A673 (cell line): ENCODE measurements at places on chromosomes 3 and 15.

DNA sequence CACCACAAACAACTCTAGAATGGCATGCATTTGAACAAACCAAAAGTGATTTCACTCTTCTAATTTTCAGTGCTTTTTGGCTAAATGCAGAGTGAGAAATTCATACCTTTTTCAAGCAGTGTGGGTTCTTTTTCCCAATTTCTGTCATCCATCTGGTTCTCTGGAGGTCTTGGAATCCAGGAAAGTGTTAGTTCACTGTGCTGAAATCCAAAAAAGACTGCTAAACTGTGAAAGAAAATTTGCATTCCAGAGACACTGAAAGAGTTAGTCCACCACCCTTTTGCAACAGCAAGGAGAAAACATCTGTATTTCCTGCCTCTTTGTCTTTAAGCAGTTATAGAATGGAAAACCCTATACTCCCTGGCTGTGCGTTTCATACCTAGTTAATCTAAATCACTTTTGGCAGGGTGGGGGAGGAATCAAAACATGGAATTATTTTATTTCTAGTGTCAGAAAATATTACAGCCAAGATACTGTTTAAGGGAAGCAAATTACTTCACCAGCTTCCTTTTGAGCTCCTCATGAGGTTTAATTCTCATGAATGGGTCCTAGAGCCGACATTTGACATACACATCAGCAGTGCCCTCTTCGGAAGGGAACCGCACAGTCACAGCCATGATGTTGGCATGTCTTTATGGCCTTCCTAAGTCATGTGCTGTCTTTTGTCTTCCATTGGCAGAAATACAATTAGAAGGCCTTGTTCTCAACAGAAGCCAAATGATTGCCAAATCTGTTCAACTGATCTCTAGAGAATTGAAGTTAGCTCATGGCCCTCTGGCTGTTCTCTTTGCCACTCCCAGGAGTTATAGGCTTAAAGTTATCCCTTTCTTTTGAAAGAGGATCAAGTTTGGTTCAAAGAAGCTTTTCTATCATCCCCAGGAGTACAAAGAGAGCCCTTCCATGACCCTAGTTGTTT, 317.7 kb upstream of the TPRG1 start:
- peak; percentile 61 for DNase-seq

- no peak for DNase-seq
Observed at GRCh38 chr3:125401402-125401801, 26.3 kb upstream of the ZNF148 start.

DNA sequence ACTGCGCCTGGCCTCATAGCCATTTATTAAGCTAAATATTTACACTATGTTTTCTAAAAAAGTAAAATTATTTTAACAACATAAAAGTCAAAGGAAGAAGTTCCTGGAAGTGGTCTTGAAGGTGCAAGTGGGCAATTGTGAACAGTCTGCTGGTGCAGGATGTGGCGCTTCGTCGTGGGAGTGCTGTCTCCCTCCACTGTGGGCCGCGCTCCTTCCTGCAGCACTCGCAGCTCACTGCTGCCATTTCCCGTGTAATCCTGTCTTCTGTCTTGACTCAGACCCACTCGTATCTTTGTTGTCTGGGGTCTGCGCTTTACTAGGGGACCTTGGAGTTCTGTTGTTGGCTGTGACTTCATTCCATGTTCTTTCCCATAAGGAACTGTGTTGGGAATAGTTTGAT, 56.3 kb downstream of the APBA2 start:
- no peak for DNase-seq

DNA sequence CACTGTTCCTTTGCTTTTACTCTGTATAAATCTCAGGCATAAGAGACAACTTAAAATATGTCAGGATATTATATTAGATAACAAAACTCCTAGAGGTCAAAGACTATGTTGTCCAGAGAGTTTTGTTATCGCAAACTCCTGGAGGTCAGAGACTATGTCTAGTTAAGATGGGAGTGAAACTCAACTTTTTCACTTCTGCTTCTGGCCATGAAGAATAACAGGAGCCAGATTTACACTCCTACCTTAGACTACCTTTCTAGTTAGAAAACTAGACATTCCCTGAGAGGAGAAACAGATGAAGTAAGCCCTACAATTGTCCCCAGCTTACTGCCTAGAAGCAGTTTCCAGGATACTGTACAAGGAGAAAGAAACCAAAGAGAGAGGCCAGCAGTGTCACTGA, 255.4 kb upstream of the UBE2E1 start:
- DNase-seq, result no peak

GRCh38 chr3:49257187-49257586, 19.8 kb downstream of the C3orf62 start:
- no peak for DNase-seq

DNA sequence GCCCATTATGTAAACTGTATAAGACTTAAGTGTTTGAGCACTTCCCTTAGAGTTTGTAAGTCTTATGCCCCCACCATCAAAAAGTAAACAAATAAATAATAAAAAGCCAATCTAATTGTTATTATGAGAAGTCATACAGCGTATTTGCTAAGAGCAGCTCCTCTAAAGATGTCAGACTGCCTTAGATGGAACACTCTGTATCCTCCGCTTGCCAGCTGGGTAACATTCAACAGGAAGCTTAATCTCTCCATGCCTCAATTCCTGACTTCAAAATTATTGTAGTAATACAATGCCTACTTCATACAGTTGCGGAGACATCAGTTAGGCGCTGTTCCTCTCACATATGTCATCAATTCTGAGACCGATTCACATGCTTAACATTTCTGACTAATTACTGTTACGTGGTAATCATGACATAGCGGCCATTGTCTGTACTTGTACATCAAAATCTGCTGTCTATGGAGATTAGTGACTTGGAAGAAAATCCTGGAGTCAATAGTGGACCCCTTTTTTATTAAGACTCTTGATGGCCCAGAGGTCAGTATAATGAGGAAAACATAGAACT, 417.7 kb downstream of the LPP start:
- DNase-seq, result no peak

DNA sequence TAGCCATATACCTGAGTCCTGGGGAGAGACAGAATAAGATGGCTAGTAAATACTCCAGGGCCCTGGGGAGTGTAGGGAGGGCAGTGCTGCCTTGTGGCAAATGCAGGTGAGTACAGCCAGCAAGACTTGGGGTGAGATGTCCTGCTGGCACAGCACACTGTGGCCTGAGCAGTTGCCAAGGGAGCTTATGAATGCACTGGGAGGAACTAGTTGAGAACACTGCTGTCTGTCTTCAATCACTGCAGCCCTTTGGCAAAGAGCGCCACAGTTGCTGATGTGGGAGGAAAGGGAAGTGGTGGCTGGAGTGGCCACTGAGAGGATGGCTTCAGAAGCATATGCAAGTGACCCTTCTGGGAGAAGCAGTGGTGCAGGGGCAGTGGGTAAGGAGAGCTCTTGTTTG, 264.6 kb downstream of the RORA start:
- no peak for DNase-seq

DNA sequence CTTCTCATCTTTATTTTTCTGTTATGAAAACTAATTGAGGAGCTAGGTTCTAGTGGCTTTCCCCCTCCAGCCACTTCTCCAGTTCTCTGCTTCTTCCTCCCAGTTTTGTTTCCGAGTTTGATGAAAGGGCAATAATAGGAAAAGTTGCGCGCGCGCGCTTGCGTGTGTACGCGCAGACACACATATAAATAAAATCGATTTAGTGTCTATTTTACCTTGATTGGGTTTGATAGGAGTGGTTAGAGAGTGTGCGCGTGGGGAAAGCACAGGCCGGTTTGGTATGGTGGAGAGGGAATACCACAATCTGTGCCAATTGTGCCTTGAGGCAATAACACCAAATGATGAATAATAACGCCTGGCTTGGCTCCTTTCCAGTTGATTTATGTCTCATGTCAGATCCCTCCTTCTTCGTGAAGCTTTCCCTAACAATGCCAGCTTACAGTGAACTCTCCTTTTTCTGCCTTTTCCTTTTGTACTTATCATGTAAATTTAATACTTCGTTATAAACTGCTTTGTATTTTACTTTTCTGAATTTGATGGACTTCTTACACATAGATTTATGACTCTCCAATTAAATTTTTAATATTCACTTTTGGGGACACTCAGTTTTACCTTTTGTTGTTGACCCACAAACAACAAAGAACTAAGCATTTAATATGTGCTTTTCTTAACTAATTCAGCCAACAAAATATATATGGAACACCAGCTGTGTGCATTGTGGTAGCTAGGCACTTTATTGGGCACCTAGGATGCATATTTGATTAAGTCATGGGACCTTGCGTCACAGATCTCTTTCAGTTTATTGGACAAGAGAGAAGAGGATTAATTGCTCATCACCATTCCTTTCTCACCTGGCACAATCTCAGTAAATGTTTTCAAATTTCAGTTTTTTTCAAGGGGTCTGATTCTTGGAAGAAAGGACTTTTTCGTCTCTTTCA, 1.7 kb downstream of the TIPARP start:
- DNase-seq, result peak; percentile 89

- DNase-seq, result no peak
Observed at GRCh38 chr15:23437673-23438072, 9.4 kb downstream of the GOLGA6L2 start.

DNA sequence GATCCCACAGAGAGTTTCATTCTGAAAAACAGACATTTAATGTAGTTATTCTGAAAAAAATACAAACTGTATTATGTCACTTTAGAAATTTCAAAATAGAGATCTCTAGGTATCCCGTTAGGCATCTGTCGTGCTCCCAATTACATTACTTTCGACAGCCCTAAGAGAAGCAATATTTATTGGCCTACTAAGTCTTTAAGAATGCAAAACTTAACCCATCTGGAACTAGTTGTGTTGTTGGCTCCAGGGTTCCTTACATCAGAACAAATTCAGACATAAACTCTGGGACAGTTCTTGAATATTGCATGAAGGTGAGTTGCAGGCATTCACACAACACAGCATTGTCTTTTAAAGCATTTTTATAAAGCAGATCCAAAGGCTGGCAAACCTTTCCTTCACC, 498.4 kb downstream of the FHIT start:
- DNase-seq, result no peak

- peak; percentile 55 for DNase-seq
Observed at GRCh38 chr3:31550452-31551251, 17.9 kb downstream of the STT3B start.

DNA sequence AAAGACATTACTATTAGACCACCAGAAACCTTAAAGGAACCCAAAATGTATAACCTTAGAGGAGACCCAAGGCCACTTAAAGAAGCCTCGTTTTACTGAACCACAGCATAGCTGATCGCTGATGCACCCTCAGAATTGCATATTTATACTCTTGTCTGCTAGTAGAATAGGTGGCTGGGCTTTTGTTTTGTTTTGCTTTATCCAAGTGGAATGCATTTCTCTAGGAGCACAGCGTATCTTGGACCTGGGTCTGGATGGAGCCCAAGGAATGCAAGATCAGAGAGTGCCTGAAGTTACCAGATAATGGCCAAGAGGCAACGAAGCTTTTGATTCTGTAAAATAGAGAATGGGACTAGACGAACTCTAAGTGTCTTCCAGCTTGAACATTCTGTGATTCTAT, 129.2 kb upstream of the COL8A1 start:
- DNase-seq, result no peak

GRCh38 chr3:49017229-49017970, 980 bp downstream of the DALRD3 start:
- no peak for DNase-seq

DNA sequence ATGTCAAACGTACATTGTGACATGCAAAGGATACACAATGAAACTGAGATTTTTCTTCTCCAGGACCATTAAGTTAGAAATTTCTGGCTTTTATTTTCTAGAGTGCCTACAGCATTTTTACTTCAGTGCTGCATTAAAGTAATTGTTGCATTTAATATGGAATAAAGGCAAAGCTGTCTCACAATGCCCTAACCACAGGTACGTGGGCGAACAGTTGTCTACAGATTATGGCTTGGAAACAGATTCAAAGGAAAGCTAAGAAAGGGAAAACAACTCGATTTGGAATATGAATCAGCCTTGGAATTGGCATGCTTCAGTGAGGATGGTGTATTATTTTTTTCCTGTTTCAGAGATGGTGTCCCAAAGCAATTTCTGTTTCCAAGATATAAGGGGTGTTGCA, 79.1 kb upstream of the TUSC7 start:
- DNase-seq, result no peak

- peak; percentile 65 for DNase-seq
Observed at GRCh38 chr3:116863822-116864589, 154.4 kb downstream of the TUSC7 start.

DNA sequence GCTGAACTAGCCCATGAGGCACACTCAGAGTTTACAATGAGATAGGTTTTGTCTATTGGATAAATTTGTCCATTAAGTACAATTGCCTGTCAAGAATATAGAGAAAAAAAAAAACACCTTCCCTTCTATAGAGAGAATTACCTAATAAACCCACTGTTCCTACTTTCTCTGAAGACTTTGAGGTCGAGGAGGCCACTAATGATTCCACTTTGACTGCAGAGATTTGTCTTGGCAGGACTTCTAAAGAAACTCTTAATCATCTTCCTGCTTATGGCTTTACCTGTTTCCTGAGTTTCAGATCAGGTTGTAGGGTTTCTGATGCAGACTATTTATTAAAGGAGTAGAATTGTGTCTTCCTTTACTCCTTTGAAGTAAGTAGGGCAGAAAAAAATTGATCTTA, 342.4 kb upstream of the KCNMB2 start:
- no peak for DNase-seq

GRCh38 chr15:31801152-31801551, 229.2 kb upstream of the CHRNA7 start:
- DNase-seq, result no peak

- DNase-seq, result no peak
Observed at GRCh38 chr3:131704098-131704497, 201.3 kb upstream of the MRPL3 start.

DNA sequence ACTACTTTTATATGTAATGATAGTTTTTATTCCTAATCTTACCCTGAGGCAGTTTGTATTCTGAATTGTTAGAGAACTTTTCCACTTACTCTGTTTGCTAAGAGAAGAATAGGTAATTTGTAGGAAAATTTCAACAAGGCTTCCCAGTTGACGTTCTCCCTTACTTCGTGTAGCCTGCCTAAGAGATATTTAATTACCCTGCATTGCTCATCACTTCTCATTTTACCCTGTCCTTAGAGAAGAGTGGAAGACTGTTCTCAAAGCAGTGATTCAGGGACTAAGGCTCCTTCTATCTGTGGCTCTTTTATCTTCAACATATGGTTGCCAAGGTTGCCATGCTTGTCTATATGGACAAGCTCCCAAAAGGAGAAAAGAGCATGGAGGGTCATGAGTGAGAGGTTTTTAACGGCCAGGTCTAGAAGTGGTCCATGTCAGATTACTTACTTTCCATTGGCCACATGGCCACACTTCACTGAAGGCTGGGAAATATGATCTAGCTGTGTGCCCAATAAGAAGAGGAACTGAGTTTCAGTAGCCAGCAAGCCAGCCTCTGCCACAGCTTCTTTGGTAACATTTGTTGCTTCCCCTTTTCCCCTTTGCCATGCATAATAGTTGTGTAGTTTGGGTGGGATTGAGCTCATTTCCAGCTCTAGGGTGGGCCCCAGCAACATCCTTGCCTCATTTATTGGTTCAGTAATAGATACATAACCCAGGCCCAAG, 22.1 kb downstream of the PDE8A start:
- DNase-seq, result no peak

DNA sequence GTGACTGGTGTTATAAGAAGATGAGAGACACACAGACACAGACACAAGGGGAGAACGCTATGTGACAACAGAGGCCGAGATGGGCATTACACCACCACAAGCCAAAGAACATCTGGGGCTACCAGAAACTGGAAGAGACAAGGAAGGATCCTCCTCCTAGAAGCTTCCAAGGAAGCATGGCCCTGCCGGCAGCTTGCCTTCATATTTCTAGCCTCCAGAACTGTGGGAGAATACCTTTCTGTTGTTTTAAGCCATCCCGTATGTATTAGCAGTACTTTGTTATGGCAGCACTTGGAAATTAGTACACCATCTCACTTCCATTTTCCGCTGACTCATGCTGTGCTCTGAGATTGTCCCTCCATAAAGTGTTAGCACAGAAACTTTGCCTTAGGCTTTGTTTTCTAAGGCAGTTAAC, 38.7 kb upstream of the CA12 start:
- DNase-seq, result peak; percentile 22
